ENCODE measurements at places on chromosomes 13 and 19.

- DNase-seq = no peak
These were observed 26.6 kb downstream of the GNG7 start for GRCh38 chr19:2675892-2676291.

GRCh38 chr13:74573654-74574053 is 439.4 kb upstream of the KLF12 start:
- DNase-seq = no peak

DNA sequence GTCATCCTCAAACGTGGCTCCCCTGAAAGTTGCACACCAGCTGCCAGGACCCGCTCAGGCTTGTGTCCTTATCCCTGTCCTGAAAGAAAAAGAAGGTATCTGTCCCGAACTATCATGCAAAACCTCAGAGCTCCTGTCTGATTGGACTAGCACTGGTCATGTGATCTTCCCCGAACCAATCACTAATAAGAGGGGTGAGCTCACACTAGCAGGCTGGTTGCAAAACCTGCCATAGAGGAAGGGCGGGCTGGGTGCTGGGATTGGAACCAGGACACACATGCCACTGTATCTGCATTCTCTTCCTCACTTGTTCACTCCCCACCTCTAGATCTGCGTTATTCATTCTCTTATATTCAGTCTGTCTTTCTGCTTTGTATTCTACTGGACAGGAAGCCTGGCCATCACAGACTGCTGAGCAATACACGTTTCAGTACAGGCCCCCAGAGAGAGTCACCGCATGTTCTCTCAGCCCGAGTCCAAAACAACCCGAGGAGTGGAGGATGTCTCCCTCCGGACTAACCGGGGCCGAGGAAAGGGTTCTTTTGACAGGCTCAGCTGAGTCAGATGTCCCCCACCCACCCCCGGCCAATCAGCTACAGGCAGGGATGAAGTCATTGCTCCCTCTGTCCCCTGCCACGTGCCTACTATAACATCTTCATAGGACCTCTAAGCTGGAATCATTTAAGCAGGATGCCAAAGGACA is 97.7 kb downstream of the SIPA1L3 start:
- peak; percentile 64 for DNase-seq

DNA sequence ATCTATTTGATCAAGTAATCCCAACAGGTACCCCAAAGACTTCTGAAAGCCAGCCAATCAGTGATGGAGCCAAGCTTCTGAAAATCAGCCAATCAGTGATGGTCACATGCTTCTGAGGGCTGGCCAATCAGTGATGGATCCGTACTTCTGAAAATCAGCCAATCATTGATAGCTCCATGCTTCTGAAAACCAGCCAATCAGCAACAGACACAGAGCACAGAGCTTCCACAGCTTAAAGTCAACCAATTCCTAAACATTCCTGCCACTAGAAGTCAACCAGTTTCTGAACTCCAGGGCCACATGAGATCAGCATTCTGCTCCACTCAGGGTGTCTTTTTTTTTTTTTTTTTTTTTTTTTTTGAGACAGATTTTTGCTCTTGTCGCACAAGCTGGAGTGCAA is 8.2 kb upstream of the HSD17B14 start:
- DNase-seq = no peak

DNA sequence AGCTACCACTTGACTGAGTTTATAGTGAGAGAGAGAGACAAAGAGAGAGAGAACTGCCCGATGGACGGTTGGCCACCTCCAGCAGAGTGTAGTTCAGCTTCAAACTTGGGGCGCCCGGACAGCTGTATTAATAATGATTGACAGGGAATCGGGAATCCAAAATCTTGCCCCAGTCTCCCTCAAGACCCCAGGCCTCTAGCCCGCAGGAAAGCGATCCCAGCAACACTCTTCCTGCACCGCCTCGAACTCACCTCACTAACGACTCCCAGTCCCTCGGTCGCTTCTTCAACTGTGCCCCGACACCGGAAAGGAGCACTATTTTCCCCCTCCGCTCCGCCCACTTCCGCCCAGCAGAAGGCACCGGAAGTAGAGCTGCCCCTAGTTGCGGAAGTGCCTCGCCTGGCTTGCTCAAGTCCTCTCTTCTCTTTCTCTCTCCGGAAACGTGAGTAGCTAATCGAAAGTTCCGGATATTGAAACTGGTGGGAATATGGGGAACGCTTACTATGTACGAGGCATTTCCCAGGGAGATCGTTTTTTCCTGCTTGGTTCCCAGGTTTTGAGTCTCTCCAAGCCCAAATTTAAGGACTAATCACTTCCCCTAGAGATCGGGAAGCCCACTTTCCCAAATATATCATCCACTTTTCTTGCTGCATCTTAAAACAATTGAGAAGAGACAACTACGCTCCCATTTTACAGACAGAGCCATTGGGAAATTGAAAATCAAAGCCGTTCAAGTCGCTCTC is at the start of gene NOSIP:
NOSIP (minus strand) TSS at position 293 of the 743 bp plus-strand sequence. CDS start 19,865 bp downstream, outside the sequence.
- peak; percentile 96 for DNase-seq

DNA sequence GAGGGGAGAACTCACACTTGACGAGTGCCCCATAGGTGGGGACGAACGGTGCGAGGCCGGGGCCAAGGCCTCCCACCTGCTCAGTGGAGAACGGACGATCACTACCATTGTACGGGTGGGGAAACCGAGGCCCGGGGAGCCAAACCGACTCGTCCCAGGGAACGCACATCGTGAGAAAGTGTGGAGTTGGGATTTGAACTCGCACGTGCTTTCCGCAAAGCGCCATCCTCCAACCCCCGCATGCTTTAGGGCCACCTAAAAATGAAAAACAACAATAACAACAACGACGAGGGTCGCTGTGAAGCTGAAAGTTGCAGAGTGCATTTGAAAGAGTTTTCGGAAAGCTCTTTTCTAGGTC is 458 bp downstream of the ARHGEF1 start:
- no peak for DNase-seq

DNA sequence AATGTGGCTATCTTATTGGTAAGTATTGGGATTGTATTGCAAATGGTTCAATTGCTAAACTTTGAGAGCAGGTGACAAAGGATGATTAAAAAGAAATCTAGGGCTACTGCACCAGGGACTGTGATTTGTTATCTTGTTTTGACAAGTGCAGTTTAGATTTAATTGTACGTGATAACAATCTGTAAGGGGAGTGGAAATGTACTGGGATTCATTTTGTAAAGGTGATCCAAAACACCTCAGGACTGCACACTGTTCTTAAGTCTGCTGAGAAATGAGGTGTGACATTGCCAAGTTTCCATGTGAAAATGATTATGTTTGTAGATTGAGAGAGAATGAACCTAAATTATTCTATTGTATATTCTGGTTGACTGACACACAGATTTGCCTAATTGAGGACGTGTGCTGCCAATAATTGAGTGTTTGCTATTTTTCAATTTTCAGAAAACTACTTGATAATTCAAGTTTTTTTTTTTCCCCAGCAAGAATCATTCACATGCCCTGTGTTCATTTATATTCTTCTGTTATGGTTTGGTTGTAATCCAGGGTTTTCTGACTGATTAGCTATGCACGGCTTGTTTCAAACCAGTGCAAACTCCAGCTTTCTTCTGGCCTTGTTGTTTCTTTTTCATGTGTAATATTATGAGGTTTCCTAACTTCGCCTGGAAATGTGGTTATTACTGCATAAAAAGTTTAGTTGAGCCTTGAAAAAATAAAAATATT is 308.0 kb downstream of the OLFM4 start:
- no peak for DNase-seq

DNA sequence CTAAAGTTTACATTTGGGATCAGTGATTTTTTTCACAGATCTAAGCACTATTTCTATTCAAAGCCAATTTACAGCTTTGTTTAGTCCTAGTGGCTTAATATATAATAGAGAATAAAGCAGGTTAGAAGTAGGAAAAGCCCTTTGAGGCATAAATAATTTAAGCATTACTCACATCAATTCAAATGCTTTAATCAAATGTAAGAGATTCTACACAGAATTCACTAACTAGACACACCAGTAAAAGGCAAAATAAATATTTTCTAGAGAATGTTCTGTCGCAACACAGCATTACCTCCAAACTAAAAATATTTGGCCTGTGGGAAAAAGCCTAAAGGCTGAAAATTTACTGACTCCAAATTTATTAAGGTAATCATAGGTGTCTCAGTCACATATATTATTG is 31.3 kb downstream of the KCTD12 start:
- no peak for DNase-seq

GRCh38 chr13:84566780-84567179 is 684.5 kb upstream of the SLITRK1 start:
- no peak for DNase-seq

DNA sequence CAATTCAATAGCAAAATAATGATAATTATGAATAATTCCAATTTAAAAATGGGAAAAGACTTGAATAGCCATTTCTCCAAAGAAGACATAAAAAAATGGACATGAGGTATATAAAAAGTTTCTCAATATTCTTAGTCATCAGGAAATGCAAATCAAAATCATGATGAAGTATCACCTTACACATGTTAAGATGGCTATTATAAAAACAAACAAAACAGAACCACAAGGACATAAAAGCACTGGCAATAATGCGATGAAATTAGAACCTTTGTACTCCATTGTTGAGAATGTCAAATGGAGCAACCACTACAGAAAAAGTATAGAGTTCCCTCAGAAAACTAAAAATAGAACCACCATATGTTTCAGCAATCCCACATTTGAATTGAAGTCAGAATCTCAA is 1186.1 kb downstream of the SLITRK5 start:
- no peak for DNase-seq

DNA sequence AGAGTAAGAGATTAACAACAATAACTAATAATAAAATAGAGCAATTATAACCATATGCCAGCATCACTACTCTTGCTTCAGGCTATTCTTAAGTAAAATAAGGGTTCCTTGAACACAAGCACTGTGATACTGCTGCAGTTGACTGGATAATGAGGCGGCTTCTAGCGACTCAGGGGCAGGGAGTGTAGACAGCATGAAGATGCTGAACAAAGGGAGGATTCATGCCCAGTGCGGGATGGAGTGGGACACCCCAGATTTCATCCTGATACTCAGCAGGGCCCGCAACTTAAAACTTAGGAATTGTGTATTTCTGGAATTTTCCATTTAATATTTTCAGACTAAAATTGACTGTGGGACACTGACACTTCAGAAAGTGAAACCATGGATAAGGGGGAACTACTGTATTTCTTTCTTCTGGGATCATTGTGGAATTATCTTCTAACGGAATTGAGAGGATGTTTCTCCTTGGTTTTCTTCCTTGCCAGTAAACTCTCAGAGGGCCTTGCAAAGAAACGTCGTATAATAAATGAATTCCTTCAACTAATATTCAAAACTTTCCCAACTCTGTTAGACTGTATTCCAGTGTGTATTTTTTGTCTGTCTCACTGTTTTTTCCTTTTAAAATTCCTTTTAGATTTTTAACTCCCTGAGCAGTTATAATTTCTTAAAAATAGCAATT is 127.5 kb downstream of the B3GLCT start:
- DNase-seq = no peak

DNA sequence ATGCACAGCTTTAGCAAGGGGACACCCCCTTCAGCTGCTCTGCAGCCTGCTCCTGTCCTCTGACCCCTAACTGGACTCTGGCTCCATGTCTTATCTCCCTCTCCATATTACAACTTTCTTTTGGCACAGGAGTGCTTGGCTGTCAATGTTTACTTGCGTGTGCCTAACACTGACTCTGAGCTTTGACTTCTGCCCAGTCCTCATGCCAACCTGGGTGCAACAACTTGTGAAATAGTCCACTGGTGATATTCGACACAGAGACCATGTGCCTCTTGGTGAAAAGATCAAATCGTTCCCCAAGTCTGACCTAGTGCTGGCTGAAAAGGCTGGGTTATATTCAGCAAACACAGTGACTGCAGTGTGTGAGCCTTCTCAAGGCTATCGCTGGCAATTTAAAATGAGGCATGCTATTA is 34.1 kb upstream of the KLF12 start:
- no peak for DNase-seq

DNA sequence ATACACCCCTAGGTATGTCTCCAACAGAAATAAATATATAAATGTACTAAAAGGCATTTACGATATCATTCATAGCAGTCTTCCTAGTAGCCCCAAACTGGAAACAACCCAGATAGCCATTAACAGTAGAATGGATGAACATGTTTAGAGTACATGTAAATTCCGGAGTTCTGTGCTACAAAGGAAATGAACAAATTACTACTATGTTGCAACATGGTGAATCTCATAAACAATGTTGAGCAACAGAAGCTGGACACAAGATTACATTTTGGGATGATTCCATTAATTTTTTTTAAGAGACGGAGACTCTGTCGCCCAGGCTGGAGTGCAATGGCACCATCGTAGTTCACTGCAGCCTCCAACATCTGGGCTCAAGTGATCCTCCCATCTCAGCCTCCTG is 5.9 kb upstream of the SLC7A10 start:
- DNase-seq = no peak

- no peak for DNase-seq
These were observed 42.6 kb downstream of the MRPL57 start for GRCh38 chr13:21219036-21219381.

DNA sequence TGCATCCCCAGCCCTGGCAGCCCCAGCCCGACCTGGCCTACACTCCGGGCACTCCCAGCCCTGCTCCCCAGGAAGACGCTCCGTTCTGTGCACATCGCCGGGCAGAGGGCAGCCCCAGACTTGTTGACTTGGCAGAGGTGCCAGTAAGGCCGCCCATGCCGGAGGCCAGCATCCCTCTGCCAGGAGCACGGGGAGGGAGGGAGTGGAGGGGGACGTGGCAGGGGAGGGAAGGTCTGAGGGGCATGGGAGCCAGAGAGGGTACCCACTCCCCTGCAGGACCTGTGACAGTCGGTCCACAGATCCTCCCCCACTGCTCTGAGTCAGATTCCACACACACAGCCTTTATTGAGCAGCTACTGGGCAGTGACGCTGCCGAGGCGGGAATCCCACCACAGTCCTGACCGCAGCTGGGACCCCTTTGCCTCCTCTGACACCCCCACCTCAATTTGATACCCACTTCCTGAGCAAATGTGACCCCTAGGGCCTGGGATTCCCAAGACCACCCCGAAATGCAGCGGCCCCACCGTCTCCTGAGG is 1.9 kb upstream of the NKPD1 start:
- DNase-seq = no peak

DNA sequence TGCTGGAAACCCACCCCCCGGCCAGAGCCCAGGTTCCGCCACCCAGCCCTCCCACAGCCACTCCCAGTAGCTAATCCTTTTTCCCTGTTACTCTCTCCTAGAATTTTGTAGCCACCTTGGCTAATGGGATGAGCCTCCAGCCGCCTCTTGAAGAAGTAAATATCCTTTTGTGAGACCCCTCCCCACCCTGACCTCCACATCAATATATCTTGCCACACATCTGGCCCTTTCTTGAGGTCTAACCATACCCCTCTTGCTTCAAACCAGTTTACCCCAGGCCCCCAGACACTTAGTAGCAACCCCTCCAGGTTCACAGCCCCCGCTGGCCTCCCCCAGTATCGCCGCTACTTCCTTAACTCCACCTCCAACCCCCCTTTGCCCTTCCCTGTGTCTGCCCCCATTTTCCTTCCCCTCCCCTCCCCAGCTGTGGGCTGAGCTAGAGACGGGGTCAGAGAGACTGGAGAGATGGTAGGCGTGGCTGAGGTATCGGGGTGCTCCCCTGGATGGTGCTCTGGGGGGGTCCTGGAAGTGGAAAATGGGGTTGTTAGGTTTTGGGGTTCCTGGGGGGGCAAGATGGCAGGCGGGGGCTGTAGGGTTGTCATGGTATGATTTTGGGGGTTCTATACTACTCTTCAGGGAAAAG is 2.8 kb downstream of the PRMT1 start:
- no peak for DNase-seq
